HCT116 (cell line): ENCODE measurements at places on chromosomes 12 and 14. TPM values are rescaled to one million over a fixed set of nuclear protein-coding genes. Genes with fewer than 3 reads are reported as not detected.

GRCh38 chr14:74038020-74038859 is 19.1 kb downstream of the BBOF1 start:
- no peak overlapping the region for H3K4me3 ChIP-seq
- no peaks in the 10 kb centered on the region for H3K27me3 ChIP-seq
- no peaks in the 10 kb centered on the region for H3K36me3 ChIP-seq
- no peak for DNase-seq
- H3K4me1 ChIP-seq = no peaks in the 10 kb centered on the region

FOXG1 gene
- total RNA-seq = not detected

DNA sequence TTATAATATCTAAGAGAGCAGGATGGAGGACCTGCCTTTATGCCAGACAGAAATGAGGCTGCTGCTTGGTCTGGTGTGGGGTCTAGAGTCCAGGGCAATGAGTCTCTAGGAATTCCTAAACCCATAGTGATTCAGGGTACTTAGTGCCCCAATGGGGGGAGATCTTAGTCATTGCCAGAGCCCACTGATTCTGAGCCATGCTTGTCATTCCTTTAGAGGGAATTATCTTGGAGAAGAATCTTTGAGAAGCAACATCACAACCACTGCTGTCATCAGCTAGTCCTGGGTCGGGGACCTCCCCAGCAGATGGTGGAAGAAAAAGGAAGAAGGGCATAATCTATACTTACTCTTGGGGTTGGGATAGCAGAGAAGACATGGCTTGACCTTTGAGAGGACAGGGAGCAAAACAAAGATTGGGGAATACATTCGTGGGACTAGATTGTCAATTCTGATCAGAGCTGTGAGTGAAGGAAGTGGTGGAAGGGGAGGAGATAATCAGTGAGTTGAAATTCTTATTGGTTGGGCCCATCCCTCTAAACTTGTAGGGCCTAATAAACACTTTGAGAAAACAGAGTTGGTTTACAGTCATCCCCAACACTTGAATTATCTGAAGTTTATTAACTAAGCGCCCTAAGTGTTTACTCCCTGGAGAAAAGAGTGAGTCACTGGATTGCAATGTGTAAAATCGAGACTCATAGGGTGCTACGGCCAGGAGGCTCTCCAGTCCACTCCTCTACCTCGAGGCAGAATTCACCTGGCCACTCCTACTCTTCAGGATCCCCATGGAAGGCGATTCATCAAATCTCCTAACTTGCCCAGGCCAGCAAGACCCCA is 3.0 kb upstream of the KRT3 start:
- peaks cover 42% of the 10 kb centered on the region for H3K4me1 ChIP-seq
- H3K4me3 ChIP-seq = no peak overlapping the region
- no peaks in the 10 kb centered on the region for H3K27me3 ChIP-seq
- no peaks in the 10 kb centered on the region for H3K36me3 ChIP-seq
- peak; percentile 31 for DNase-seq

GRCh38 chr14:62053188-62053587 is 291.0 kb downstream of the SNAPC1 start:
- H3K27me3 ChIP-seq = peaks cover 24% of the 10 kb centered on the region
- no peak for DNase-seq
- H3K4me1 ChIP-seq = no peaks in the 10 kb centered on the region
- H3K27ac ChIP-seq = no peak overlapping the region
- no peak overlapping the region for H3K4me3 ChIP-seq

ITGA7 gene
- 17.8 TPM for total RNA-seq

GRCh38 chr12:128444598-128444997 is 177.6 kb downstream of the TMEM132C start:
- H3K4me3 ChIP-seq = no peak overlapping the region
- H3K36me3 ChIP-seq = no peaks in the 10 kb centered on the region
- no peaks in the 10 kb centered on the region for H3K27me3 ChIP-seq
- no peaks in the 10 kb centered on the region for H3K4me1 ChIP-seq

DNA sequence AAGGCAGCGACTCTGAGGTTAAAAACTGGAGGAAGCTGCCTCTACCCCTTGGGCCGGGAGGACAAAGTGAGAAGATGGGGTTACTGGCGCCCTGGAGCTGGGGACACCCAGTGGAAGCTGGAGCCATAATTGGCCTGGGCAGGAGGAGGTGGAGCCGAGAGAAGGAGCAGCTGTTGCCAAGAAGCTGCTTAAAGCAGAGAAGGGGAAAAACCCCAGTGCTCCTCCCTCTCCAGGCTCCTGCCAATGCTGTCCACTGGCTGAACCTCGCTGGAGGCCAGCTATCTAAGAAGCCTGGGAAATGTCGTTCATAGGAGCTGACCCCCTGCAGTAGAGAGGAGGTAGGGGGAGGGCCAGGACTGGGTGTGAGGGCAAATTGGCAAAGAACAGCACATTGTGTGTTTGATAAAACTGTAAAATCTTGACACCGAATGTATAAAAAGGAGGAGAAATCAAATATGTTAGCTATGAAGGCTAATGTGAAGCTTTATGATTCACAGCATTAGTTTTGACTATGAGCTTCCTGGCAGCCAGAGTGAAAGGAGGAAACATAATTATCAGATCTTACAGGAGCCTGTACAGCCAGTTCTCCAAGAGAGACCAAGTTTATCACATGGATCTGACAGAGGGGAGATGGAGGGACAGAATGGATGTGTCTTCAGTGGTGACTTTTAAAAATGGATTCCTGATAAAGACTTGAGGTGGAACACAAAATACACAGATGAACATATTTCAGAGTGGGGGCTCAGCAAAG is 9.5 kb downstream of the HHIPL1 start:
- H3K27me3 ChIP-seq = 0 out of 2 replicates have a peak, but pooled peaks cover 7% of the 10 kb centered on the region
- DNase-seq = no peak
- H3K27ac ChIP-seq = no peak overlapping the region

C1S gene
- total RNA-seq = 2.4 TPM

TAS2R43 gene
- not detected for total RNA-seq

DNA sequence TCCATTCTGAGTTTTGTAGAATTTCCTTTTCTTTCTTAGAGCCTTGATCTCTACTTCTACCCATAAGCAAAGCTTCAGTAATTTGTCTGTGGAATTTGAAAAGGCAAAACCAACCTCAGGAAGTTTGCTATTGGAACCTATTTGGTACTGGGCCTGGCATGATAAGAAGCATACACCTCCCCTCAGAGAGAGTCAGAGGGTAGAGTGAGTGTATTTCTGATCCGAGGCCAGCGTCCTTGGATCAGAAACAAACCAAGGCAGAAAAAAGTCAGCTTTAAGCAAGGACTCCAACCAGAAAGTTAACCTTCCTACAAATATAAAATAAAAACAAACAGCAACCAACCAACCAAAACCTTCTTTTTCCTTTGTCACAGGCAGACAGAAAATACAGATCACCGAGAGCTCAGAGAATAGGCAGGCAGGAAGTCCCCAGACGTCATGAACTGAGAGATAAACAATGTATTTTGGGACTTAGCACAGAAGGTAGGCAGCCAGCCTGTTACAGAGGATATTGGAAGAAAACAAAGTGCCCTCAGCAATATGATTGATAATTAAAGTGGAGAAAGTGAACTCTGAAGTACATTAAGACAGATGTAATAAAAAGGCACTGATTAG is 141.5 kb downstream of the NEDD1 start:
- H3K4me1 ChIP-seq = no peaks in the 10 kb centered on the region
- no peak overlapping the region for H3K4me3 ChIP-seq
- H3K36me3 ChIP-seq = no peaks in the 10 kb centered on the region
- peaks cover 17% of the 10 kb centered on the region; the same call in 1 of the 2 replicates for H3K27me3 ChIP-seq

DNA sequence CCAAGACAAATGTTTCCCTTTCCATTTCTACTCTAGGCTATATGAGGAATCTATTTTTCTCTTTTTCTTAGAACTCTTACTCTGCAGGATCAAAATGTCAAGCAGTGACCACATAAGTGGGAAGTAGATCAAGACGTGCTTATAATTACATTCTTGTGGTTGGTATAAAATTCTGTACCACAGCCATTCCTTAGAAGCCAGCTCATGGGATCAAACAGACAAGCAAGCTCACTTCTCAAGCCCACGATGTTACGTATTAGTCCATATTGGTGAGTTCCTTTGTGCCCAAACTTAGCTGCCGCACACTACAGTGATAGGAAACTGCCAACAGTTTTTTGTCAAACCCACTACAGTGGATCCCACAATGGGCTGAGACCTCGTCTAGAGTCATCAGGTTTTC is 53.4 kb downstream of the IFNG start:
- DNase-seq = peak; percentile 6
- H3K27ac ChIP-seq = no peak overlapping the region
- no peaks in the 10 kb centered on the region for H3K36me3 ChIP-seq
- no peaks in the 10 kb centered on the region for H3K27me3 ChIP-seq
- no peak overlapping the region for H3K4me3 ChIP-seq
- no peaks in the 10 kb centered on the region for H3K4me1 ChIP-seq

LPAR5 gene
- total RNA-seq = 5.2 TPM

OASL gene
- total RNA-seq = 4.1 TPM

DNA sequence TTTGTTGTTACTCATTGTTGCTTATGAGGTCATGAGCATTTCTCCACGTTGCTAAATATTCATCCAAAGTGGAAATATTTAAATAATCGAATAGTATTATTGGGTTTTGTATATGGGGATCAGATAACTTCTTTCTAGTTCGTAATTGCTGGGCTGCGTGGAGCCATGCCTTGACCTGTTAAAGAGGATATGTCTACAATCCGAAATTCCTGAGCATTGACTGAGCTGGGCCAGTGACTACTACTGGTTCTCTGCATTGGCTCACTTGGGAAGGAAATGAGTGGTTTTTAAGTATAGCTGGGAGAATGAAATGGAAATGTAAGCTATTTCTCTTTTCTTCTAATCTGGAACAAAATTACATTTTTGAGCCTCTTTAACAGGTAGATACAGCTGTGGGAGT is 163.2 kb downstream of the RPL10L start:
- H3K27ac ChIP-seq = no peak overlapping the region
- H3K27me3 ChIP-seq = no peaks in the 10 kb centered on the region
- no peaks in the 10 kb centered on the region for H3K4me1 ChIP-seq
- DNase-seq = no peak
- no peak overlapping the region for H3K4me3 ChIP-seq

DNA sequence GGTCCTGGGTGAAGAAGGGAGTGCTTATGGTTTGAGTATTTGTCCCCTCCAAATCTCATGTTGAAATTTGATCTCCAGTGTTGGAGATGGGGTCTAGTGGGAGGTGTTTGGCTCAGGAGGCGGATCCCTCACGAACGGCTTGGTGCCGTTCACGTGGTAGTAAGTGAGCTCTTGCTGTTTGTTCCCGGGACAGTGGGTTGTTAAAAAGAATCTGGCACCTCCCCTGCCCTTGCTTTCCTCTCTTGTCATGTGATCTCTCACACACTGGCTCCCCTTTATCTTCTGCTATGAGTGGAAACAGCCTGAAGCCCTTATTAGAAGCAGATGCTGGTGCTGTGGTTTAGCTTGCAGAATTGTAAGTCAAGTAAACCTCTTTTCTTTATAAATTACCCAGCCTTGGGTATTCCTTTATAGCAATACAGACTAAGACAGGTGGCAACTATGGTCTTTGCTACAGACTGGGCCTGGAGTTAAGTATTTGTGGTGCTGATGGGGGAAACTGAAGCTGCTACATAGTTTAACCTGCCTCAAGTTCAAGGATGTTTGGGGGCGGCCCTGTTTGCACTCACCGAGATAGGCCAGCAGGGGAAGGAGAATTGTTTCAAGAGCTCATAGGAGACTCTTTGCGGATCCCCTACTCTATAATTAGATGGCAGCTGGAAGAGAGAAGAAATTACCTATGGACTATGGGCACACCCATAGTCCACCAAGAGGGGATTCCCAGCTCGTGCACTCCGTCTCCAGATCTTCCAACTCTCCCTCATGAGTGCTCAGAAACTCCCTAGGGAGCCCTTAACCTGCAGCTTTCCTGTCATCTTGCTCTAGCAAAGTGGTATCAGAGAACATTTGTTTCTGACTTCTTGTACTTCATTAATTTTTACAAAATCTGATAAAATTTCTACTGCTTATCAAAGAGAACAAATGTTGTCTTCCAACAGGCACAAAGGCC is 164.6 kb downstream of the SLC15A5 start:
- H3K4me1 ChIP-seq = no peaks in the 10 kb centered on the region
- DNase-seq = no peak
- H3K36me3 ChIP-seq = no peaks in the 10 kb centered on the region
- no peaks in the 10 kb centered on the region for H3K27me3 ChIP-seq
- H3K4me3 ChIP-seq = no peak overlapping the region

DNA sequence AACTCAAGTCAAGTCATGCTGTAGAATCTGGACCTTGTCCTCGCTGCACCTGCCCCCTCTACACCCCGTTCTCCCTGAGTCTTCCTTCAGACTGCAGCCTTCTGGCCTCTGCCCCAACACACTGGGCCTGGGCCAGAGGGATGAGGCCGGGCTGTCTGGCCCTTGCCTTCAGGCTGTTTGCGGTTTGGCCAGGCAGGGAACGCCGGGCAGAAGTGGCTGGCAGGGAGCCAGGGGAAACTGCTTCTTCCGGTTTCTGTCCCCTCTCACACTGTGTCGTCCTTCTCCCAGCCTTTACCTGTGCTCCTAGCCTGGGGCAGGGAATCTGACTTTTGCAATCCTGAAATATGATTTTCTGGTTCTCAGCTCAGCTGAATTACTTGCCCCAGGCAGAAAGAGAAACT is 13.5 kb downstream of the DGLUCY start:
- H3K27me3 ChIP-seq = no peaks in the 10 kb centered on the region
- H3K4me3 ChIP-seq = no peak overlapping the region
- peaks cover 36% of the 10 kb centered on the region for H3K36me3 ChIP-seq
- peaks cover 7% of the 10 kb centered on the region; the same call in 1 of the 2 replicates for H3K4me1 ChIP-seq

DNA sequence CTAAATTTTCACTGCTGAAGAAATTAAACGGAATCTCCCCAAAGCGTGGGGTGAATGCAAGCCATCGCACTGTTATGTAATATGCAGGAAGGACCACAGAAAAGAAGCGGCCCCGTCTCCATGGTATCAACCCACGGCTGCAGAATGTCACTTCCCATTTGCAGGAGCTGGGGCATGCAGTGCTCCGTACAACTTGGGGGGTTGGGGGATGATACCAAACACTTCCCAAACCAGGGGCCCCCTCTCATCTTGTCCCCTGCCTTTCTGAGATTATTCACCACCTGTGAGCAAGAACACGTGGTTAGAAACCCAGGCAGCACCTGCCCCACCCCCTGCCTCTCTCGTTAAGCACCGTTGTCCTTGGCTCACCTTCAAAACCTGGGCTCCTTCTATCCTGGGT is 505.1 kb upstream of the TMEM132C start:
- H3K27ac ChIP-seq = no peak overlapping the region
- no peaks in the 10 kb centered on the region for H3K4me1 ChIP-seq
- no peak for DNase-seq
- no peak overlapping the region for H3K4me3 ChIP-seq
- no peaks in the 10 kb centered on the region for H3K27me3 ChIP-seq

KLRK1 gene
- total RNA-seq = 2.3 TPM

DNA sequence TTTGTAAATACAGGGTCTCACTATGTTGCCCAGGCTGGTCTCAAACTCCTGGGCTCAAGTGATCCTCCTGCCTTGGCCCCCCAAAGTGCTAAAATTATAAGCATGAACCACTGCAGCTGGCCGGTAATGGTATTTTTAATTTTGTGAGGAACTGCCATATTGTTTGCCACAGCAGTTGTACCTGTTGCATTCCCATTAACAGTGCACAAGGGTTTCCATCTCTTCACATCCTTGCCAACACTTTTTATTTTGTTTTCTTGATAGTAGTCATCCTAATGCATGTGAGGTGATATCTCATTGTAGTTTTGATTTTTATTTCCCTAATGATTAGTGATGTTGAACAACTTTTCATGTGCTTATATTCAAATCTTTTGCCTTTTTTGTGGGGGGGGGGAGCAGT is 13.5 kb downstream of the OR5AU1 start:
- H3K4me1 ChIP-seq = no peaks in the 10 kb centered on the region
- no peak overlapping the region for H3K4me3 ChIP-seq
- no peak overlapping the region for H3K27ac ChIP-seq
- no peak for DNase-seq
- no peaks in the 10 kb centered on the region for H3K36me3 ChIP-seq
- H3K27me3 ChIP-seq = no peaks in the 10 kb centered on the region
